ENCODE measurements at places on chromosomes 1 and 21.

DNA sequence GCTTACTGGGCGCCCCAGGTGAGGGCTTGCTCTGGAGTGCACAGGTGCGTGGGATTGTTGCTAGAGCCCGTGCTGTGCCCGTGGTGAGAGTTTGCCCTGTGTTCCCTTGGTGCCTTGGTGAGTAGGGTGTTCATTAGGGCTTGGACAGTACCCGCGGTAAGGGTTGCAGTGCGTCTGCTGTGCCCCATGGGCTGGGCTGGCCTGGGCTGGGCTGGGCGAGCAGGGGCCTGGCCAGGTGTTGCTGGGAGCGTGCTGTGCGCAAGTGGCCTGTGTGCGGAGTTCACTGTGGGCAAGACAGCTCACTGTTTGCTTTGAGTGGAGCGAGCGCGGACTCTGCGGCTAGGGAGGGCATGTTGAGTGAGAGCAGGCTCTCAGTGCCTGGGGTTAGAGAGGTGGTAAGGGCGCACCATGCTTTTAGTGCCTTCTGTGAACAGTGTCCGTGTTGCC lies 725 bp downstream of the CR1L start:
- DNase-seq, result no peak

GRCh38 chr21:44992608-44993031 lies 52.8 kb downstream of the SLX9 start:
- no peak for DNase-seq

DNA sequence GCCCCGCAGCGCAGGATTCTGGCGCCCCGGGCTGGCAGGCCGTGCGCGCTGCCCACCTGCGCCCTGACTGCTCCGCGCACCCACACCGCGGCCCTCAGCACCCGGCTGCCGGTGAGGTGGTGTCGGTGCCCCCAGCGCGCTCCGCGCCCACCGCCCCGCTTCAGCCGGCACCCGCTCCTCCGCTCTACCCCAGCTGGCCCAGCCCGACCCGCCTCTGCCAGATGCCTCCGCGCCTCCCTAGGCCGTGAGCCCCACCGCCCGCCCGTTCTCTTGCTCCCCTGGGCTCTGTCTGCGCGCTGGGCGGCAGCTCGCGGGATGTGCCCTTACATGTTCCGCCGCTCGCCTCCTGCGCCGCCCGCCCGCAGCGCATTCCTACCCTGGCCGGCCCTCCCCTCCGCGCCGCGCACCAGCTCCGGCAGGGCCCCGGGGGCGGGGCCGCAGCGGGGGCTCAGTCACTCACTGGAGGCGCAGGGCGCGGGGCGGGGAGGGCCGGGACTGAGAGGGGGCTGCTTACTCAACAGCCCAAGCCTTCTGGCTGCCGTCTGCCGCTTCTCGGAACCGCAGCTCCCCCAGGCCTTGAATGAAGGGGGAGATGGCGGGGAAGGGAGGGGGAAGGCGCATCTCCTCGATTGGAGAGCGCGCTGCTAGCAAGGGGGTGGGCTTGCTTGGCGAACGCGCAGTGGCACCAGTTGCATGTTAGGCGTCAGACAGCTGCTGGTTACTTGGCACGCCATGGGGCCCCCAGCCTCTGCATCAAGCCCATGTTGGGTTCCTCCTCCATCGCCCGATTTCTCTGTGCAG lies at the start of gene PHLDA3:
TSS of gene PHLDA3 (minus strand) at position 345 of the 801 bp plus-strand sequence. CDS start 402 bp downstream, outside the sequence.
- peak; percentile 27 for DNase-seq

GRCh38 chr21:38399103-38399502 lies 99.2 kb downstream of the ERG start:
- no peak for DNase-seq

- DNase-seq, result no peak
Measured at GRCh38 chr1:58011978-58012377, 534.5 kb downstream of the OMA1 start.

DNA sequence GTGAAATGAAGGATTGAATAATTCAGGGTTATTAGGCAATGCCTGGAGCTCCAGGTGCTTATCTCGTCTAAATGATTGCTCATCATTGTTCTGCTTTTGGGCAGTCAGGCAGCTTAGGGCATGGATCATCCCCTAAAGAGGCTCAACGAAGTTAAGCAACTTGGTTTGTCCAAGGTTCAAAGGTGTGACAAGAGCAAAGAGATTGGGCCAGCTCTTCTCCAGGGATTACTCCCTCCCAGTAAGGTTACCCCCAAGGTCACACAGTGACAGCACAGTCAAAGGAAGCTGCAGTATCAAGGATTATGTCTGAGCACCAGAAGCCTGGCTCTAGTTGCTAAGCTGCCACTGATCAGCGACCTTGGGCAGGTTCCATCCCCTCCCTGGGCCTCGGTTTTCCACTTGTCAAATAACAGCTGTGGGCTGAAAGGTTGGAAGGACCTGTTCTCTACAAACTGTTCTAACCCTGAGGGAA lies 6.8 kb downstream of the ETNK2 start:
- no peak for DNase-seq

DNA sequence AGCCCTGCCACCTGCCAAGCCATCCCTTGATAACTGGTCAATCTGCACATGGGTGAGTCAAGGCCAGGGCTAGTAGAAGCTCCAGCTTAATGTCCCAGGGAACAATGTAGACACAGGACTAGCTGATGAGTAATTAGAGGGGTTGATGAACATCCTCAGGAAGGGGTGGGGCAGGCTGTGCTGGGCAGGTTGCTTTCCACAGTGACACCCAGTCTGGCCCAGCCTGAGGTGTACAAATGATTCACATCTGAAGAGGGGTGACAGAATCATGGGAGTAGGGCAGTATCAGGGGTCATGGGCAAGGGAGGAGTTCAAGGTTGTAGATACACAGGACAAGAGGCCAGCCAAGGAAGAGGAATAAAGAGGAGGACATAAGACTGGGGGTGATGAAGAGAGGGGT lies 4.3 kb downstream of the LPAR3 start:
- DNase-seq, result no peak

DNA sequence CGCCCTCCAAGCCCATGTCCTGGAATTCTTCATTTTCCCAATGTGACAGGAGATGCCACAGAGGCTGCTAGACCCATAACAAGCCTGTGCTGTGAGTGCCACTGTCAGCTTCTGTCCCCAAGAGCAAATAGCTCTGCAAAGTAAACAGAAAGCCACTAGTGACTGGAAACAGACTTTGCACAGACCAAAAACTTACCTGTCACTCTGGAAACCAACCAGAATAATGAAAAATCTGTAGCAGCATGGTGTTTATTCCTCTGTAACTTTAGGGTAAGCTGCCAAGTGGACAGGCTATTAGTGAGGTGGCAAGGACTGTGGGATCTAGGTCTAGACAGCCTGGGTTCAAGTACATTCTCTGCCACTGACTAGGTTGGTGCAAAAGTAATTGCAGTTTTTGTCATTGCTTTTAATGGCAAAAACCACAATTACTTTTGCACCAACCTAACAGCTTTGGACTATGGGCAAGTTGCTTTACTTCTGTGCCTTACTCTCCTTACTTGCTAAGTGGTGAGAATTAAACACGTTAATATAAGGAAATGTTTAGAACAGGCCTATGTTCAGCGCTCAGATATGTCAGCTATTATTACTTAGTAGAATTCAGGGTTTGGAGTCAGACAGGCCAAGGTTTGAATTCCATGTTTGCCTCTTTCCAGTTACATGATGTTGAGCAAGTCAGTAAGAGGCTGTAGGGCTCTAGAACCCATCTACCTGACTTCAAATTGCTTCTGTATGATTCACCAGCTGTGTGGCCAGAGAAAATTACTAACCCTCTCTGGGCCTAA lies at the start of gene C8B:
TSS of gene C8B (minus strand) at position 100 of the 782 bp plus-strand sequence. CDS start at position 33, 67 bp downstream.
- DNase-seq, result no peak

- DNase-seq, result no peak
Measured at GRCh38 chr1:225253173-225253572, 174.7 kb downstream of the LBR start.

GRCh38 chr1:28981210-28981609 lies 66.8 kb downstream of the EPB41 start:
- no peak for DNase-seq

- no peak for DNase-seq
Measured at GRCh38 chr21:33780631-33781030, 135.0 kb downstream of the ATP5PO start.
